Renal cortex interstitium (tissue), 15 donors: ENCODE measurements at places on chromosomes 6 and 20. TPM values are rescaled to one million over a fixed set of nuclear protein-coding genes. Genes with fewer than 3 reads are reported as not detected.

DNA sequence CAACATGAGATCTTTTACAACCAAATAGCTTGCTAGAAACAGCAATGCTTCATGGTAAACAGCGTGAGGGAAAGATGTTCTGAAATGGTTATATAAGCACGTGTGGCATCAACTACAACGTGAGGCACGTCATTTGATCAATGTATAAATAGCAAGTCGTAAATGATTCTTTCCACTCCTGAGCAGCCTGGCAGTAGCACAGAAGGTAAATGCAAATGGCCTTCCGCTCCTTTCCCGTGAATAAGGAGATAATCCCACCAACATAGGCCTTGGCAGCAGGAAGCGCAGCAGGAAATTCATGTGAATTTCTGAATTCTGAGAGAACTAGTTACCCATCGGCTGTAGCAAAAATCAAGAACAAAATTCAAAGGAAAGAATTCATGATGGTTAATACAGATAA lies 17.0 kb downstream of the RPS6KA2 start:
- no peak for DNase-seq

DNA sequence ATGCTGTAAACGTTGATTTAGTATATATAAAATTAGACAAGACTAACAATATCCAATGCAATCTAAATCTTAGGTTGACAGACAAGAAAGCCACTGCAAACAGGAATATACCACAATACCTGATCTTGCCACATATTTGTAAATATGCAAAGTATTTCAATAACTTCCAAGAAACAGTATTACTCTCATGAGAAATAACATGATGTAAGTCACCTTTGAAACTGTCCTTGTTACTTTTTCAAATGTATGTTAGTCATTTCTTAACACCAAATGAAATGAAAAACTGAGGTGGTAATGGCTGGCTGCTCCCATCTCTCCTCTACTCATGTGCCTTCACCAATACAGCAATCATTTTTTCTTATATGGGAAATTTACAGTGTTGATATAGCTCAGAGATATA lies 118.7 kb downstream of the ATG5 start:
- no peak for DNase-seq

KCNB1 gene
- polyA plus RNA-seq = 0.39 TPM

RAET1E gene
- polyA plus RNA-seq = 0.50 TPM

HTR1E gene
- polyA plus RNA-seq = 0.93 TPM
